ENCODE measurements at places on chromosomes 12 and 14.

- no peak for DNase-seq
Measured at GRCh38 chr12:131829356-131829747, 1.2 kb downstream of the MMP17 start.

GRCh38 chr12:108745641-108746040 is 14.3 kb upstream of the CORO1C start:
- no peak for DNase-seq

GRCh38 chr14:103687712-103688111 is 27.5 kb downstream of the XRCC3 start:
- DNase-seq: no peak

- DNase-seq: no peak
Measured at GRCh38 chr12:83161456-83161855, 474.8 kb downstream of the TMTC2 start.

- DNase-seq: no peak
Measured at GRCh38 chr12:16949871-16950667, 344.1 kb upstream of the LMO3 start.

- no peak for DNase-seq
Measured at GRCh38 chr14:69982220-69982839, 103.1 kb downstream of the SMOC1 start.

- DNase-seq: no peak
Measured at GRCh38 chr14:99191395-99192027, 80.5 kb downstream of the BCL11B start.

DNA sequence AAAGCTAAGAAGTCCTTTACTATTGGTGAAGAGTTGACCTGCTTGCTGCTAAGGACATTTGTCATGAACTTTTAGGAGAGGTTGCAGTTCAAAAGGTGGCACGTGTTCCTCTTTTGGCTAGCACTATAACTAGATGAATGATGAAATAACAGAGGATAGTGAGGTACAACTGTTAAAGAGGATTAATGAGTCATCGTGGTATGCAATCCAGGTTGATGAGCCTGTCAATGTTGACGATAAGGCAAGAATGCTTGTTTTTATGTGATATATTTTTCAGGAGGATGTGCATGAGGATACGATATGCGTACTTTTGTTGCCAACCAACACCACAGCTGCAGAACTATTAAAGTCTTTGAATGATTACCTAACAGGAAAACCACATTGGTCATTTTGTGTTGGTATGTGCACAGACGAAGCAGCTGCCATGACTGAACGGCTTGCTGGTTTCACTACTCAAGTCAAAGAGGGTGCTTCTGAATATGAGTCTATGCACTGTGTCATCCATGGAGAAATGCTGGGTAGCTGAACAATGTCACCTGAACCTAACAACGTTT is 10.6 kb downstream of the CEP128 start:
- no peak for DNase-seq
